Thoracic aorta (tissue), 2 donors: ENCODE measurements at places on chromosomes 2 and 18. TPM values are rescaled to one million over a fixed set of nuclear protein-coding genes. Genes with fewer than 3 reads are reported as not detected.

The CDCA7 gene
- 4.9 TPM for total RNA-seq

GRCh38 chr2:199434555-199434954 lies 23.2 kb downstream of the SATB2 start:
- no peaks in the 10 kb centered on the region for H3K4me1 ChIP-seq
- H3K27ac ChIP-seq = no peak overlapping the region
- no peaks in the 10 kb centered on the region for H3K27me3 ChIP-seq
- DNase-seq = no peak
- H3K4me3 ChIP-seq = no peak overlapping the region
- H3K36me3 ChIP-seq = no peaks in the 10 kb centered on the region

GRCh38 chr2:149463328-149464002 lies 124.1 kb downstream of the MMADHC start:
- no peaks in the 10 kb centered on the region for H3K4me1 ChIP-seq
- DNase-seq = no peak
- H3K36me3 ChIP-seq = no peaks in the 10 kb centered on the region
- no peaks in the 10 kb centered on the region for H3K27me3 ChIP-seq

GRCh38 chr2:45944074-45944473 lies 292.6 kb downstream of the PRKCE start:
- H3K4me1 ChIP-seq = peaks cover 1% of the 10 kb centered on the region
- DNase-seq = no peak
- no peak overlapping the region for H3K4me3 ChIP-seq
- no peaks in the 10 kb centered on the region for H3K27me3 ChIP-seq
- H3K36me3 ChIP-seq = no peaks in the 10 kb centered on the region
- no peak overlapping the region for H3K27ac ChIP-seq

The RAB6C gene
- total RNA-seq = 0.68 TPM

The CPO gene
- total RNA-seq = not detected

The ITGA4 gene
- 21.9 TPM for total RNA-seq

The GKN1 gene
- total RNA-seq = 20.7 TPM

DNA sequence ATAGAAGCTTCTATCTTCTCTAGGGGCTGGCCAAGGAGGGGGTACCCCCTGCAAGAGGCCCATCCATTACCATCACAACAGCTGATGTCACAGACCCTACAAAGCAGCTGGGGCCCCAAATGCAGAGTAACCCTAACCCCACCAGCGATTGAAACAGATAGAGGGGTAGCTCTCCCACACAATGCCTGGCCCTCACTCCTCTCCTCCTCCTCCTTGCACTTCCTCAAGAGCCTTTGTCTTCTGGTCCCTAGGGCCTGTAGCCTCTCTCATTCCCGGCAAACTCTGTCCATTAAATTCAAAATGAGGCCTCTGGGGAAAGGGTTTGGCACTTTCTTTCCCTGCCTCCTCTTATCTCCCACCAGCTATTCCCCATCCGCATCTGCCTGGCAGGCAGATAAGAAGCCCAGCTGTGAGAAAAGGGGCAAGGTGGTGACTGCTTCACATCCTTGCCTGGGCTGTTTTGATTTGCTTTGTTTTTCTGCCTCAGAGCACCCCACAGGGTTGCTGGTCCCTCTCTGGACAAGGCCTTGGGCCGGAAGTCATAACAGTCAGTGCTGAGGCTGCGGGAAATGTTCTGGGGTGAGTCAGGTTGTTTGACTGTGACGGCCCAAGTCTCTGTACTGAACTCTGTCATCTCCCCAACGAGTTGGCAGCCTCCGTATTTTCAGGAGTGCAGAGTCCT lies 26.1 kb upstream of the CYP26B1 start:
- no peaks in the 10 kb centered on the region for H3K36me3 ChIP-seq
- no peak overlapping the region for H3K27ac ChIP-seq
- no peaks in the 10 kb centered on the region for H3K4me1 ChIP-seq
- no peak for DNase-seq
- no peak overlapping the region for H3K4me3 ChIP-seq

The HAAO gene
- total RNA-seq = 33.7 TPM

DNA sequence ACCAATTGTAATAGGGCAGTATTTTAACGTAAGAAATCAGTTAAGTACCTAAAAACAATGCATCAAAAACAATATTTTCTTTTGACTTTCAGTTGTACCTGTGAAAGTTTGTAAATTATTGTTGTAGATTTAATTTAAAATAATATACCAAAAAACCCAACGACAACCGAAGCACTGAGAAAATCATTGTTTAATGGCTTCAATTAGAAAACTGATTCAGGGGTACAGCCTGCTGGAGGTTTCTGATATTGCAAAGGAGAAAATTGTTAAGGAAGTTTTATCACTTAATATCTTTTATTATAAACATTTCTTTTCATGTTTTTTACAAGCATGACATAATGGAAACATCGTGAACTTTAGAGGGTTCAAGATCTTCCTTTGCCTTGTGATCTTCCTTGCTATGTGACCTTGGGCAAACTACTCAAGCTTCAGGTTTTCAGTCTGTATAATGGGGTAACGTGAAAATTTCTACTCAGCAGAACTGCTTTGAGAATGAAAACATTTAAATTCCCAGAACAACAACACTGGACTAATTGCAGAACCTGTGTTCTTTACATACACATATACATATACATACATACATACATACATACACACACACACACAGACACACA lies 76.3 kb upstream of the GLS start:
- H3K36me3 ChIP-seq = no peaks in the 10 kb centered on the region
- no peaks in the 10 kb centered on the region for H3K27me3 ChIP-seq
- no peaks in the 10 kb centered on the region for H3K4me1 ChIP-seq
- H3K27ac ChIP-seq = no peak overlapping the region
- H3K4me3 ChIP-seq = no peak overlapping the region

The ELOA2 gene
- total RNA-seq = not detected

DNA sequence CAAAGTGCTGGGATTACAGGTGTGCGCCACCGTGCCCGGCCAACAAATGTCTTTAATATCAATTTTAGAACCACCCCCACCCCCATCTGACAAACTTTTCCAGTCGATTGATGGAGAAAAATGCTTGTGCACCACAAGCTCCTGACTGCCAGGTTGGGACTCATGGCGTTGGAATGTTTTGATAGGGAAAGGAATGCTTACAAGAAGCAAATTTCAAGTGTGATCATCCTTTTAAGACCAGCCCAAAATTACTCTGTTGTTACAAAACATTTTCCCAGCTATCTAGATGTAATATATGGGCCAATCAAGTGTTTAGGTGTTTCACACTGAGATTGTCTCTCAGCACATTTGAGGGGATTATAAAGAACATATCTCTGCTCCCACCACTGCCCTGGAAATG lies 45.2 kb downstream of the UBXN4 start:
- no peak overlapping the region for H3K4me3 ChIP-seq
- DNase-seq = no peak

The C18orf54 gene
- 1.1 TPM for total RNA-seq

DNA sequence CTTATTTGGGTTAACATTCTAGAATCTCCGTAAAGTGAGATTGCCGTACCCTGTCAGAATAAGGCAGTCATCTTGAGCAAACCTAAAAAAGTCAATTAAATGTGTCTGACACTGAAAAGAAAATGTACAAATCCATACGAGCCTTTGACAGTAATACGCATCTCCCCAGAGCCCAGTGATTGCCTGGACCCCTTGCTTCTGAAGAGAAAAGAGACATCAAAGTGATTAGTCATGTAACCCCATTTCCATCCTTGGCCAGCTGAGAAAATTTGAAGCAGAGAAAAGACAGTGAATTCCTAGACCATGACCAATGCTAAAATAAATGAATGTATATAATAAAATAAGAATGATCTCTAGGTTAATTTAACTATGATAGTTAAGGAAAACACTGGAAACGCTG lies 1499.4 kb downstream of the SUCLG1 start:
- H3K4me1 ChIP-seq = no peaks in the 10 kb centered on the region
- H3K27me3 ChIP-seq = no peaks in the 10 kb centered on the region
- no peak for DNase-seq
- H3K4me3 ChIP-seq = no peak overlapping the region
- no peaks in the 10 kb centered on the region for H3K36me3 ChIP-seq
- H3K27ac ChIP-seq = no peak overlapping the region

The LYG1 gene
- total RNA-seq = not detected

- no peaks in the 10 kb centered on the region for H3K36me3 ChIP-seq
- no peaks in the 10 kb centered on the region for H3K27me3 ChIP-seq
- H3K4me1 ChIP-seq = peaks cover 8% of the 10 kb centered on the region
- peak overlapping the region; percentile 89 for H3K4me3 ChIP-seq
- peak overlapping the region; percentile 90 for H3K27ac ChIP-seq
Observed at GRCh38 chr18:49813069-49813318, 339 bp downstream of the ACAA2 start.

DNA sequence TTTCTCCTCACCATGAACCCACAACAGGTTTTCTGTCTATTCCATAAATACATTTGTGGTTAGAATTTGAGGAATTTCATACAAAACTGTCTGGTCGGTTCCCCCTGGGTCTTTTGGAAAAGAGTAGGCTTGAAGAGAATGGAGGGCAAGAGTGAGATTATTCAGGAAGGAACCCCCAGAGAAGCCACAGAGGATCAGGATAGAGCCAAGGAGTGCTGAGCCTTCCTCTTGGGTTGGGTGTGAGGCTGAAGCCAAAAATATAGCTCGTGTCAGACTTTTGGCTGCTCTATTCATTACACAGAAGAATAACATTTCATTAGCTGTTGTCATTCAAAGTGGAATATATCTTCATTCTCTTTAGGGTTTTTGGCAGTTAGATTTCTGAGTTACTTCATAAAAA lies 45.9 kb upstream of the YES1 start:
- DNase-seq = no peak
- no peaks in the 10 kb centered on the region for H3K36me3 ChIP-seq
- H3K27ac ChIP-seq = no peak overlapping the region

DNA sequence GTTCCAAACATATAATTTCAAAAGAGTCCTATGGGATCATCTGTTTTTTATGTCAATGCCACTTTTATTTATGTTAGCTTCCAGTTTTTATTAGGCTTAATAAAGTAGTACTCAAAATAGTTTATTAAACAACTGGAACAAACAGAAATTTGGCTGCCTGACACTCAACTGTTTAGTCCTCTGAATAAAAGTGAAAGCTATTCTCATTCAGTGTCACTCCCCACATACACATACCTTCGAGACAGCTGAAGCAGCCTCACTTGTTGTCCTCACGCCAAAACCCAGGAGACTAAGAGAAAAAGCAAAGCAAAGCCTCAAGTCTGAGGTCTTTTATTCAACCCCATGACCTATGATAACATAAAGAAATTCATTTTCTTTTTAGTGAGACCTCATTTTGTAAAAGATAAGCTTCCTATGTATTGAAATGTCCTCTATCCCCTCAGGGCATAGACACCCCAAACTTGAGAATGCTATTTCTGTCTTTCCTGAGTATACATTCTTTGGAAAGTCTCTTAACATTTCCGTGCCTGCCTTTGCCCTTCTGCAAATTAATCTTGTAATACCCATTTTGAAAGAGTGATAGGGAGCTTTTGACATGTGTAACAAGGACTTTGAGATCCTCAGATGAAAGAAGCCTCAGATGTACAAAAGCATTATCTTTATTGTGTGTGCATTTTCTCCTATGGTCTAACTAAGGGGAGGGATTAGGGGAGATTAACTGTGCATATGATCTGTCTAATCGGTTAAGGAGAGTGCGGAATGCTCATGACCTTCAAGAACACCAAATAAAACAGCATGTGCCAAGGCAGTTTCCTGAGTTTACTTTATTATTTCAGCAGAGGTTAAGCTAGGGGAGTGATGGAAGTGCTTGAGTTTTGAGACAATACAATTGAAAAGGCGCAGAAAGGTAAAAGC lies 1523.7 kb upstream of the PIK3C3 start:
- H3K4me1 ChIP-seq = no peaks in the 10 kb centered on the region
- H3K27me3 ChIP-seq = no peaks in the 10 kb centered on the region

GRCh38 chr2:233450864-233451575 lies 96.7 kb downstream of the DGKD start:
- H3K4me1 ChIP-seq = no peaks in the 10 kb centered on the region
- peaks cover 73% of the 10 kb centered on the region for H3K36me3 ChIP-seq
- no peak overlapping the region for H3K27ac ChIP-seq
- no peak overlapping the region for H3K4me3 ChIP-seq
- no peak for DNase-seq

DNA sequence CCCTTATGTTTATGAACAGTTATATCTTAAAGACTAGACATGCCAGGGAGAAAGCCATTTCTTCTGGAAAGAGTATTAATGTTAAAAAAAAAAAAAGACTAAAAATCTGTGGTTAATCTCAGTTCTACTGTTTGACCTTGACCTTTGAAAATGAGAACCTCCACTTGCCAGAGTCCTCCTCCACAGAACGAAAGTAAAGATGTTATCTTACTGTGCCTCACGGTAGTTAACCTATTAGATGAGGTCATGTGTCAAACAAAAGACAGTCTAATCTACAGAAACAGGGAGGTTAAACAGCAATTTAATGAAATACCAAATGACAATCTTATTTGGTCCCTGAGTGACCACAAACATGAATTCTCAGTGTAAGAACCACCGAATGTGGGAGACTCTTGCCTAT lies 51.2 kb downstream of the SLC14A2 start:
- no peak for DNase-seq
- no peak overlapping the region for H3K27ac ChIP-seq
- H3K4me1 ChIP-seq = peaks cover 6% of the 10 kb centered on the region
- H3K27me3 ChIP-seq = no peaks in the 10 kb centered on the region

- no peaks in the 10 kb centered on the region for H3K4me1 ChIP-seq
- H3K4me3 ChIP-seq = no peak overlapping the region
- H3K27ac ChIP-seq = no peak overlapping the region
- no peak for DNase-seq
- H3K36me3 ChIP-seq = no peaks in the 10 kb centered on the region
Observed at GRCh38 chr2:168798076-168798887, 4.2 kb upstream of the NOSTRIN start.

The ITPRIPL1 gene
- total RNA-seq = 1.6 TPM

DNA sequence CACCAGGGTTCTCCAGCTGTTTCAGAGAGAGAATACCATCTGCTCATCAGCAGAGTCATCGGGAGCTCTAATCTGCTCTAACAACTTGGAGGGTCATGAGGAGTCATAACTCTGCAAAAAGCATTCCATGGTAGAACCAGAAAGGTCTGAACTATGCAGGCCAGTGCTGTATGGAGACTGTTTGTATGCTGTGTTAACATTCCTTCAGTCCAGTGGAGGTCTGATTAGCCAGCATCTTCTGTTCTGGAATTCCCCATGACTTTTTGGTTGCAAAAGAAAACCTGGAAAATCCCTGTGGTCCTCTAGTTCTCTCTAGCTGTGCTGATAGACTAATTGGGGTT lies 9.4 kb upstream of the ITGB6 start:
- peaks cover 48% of the 10 kb centered on the region for H3K4me1 ChIP-seq
- no peaks in the 10 kb centered on the region for H3K27me3 ChIP-seq
- no peaks in the 10 kb centered on the region for H3K36me3 ChIP-seq
- no peak for DNase-seq
- H3K27ac ChIP-seq = peak overlapping the region; percentile 86

- H3K36me3 ChIP-seq = no peaks in the 10 kb centered on the region
- no peaks in the 10 kb centered on the region for H3K27me3 ChIP-seq
- peak; percentile 57 for DNase-seq
- no peak overlapping the region for H3K4me3 ChIP-seq
- peaks cover 21% of the 10 kb centered on the region for H3K4me1 ChIP-seq
Observed at GRCh38 chr2:24456599-24457556, 34.2 kb upstream of the NCOA1 start.

- H3K4me3 ChIP-seq = no peak overlapping the region
- DNase-seq = no peak
- no peak overlapping the region for H3K27ac ChIP-seq
- H3K36me3 ChIP-seq = no peaks in the 10 kb centered on the region
- no peaks in the 10 kb centered on the region for H3K27me3 ChIP-seq
- no peaks in the 10 kb centered on the region for H3K4me1 ChIP-seq
Observed at GRCh38 chr18:13362607-13363006, 144.0 kb downstream of the LDLRAD4 start.

- H3K27me3 ChIP-seq = no peaks in the 10 kb centered on the region
- no peak overlapping the region for H3K27ac ChIP-seq
- no peaks in the 10 kb centered on the region for H3K4me1 ChIP-seq
- H3K36me3 ChIP-seq = no peaks in the 10 kb centered on the region
- H3K4me3 ChIP-seq = no peak overlapping the region
Observed at GRCh38 chr2:218146056-218146455, 20.2 kb downstream of the CXCR2 start.
